ENCODE measurements at places on chromosomes 5 and 9.

GRCh38 chr5:171627936-171628632 is 157.5 kb upstream of the SMIM23 start:
- DNase-seq = no peak

- peak; percentile 11 for DNase-seq
Observed at GRCh38 chr5:114450437-114450836, 88.6 kb downstream of the KCNN2 start.

DNA sequence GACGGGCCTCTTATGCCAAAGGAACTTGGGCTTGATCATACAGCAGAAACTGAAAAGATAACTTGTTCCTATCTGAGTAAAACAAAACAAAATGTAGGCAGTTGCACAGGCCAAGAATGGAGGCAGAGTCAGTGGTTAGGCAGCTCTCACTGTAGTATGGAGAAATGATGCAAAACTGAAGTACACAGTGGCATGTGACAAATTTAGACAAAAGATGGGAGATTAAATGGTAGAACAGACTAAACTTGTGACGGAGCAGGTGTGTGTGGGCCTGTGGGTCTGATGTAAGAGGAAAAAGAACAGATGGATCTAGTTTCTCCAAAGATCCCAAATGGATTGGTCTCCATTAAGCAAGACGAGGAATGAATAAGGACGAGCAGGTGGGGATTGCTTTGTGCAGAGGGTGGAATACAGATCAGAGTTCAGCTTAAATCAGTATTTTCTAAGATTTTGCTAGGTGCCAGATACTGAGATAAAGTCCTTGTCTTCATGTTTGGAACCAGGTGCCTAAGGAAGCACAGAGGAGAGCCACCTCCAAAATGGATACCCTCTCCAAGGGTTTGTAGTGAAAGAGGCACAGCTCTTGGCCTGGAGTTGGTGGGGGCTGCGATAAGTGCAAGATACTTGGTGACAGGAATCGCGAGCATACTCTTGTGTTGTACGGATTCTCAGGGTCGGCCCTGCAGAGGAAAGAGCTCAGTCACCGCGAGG is 722 bp upstream of the DCP2 start:
- DNase-seq = no peak

DNA sequence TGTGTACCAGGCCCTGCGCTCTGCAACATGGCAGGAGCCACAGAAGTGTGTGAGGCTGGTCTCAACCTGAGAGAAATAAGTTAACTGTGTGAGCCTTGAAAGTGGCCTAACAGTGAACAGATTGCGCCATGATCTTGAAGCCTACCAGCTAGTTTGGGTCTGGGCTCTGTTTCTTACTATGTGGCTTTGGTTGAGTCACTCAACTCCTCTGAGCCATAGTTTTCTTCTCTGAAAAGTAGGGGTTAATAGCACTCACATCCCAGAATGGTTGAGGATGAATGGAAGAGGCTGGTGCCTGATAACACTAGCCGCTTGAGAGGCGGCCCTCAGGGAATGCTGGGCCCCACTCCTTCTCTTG is 121.5 kb downstream of the RGS3 start:
- DNase-seq = no peak

GRCh38 chr9:89596937-89597555 is 7.8 kb upstream of the GADD45G start:
- no peak for DNase-seq

DNA sequence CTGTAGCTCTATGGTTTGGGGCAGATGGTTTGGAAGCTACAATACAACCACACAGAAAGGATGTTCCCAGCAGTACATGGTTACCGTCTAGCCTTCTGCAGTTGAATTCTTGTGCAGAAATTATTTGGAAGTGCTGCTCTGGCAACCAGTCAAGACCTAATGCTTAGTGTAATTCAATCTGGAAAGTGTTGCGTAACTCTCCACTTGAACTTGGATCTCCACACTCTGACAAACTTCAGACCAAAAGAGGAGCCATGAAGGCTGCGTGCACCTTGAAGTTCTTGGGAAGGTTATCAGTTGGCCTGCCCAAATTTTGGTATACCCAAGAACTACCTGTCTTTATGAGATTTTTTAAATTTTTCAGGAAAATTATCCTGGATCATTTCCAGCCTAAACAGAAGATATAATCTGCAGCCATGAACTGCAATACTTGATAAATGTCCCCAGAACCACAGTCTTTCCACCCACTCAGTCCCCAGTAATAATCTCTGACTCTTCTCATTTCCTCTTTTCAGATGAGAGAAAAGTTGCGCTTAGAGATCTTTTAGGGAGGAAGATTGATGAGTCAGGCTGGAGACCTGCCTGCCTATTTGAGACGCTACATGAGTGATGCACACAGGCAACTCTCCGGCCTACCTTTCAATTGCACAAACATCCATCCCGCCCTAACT is 159.9 kb downstream of the FANCC start:
- no peak for DNase-seq

- DNase-seq = no peak
Observed at GRCh38 chr9:101536351-101536750, 2.7 kb downstream of the RNF20 start.

DNA sequence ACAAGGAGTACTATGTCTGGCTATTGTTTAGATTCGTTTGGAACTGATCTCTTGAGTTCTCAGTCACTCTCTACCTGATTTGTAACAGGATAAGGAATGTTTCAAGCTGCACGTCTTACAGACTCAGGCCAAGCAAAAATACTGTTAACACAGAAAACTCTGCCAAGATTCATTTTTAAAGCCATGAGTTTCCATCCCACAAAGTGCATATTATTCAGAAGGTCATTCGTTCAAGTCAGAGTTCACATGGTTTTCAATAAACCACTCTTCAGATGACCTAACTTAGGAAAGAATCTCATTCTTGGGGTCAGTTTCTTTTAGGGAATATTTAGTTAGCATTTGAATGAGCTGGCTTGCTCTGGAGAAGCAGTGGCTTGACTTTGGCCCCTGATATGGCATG is 49.3 kb downstream of the F2R start:
- DNase-seq = no peak

GRCh38 chr9:126693428-126693944 is 79.8 kb downstream of the LMX1B start:
- no peak for DNase-seq

- no peak for DNase-seq
Observed at GRCh38 chr9:93343663-93344062, 107.8 kb upstream of the FAM120A start.

- DNase-seq = no peak
Observed at GRCh38 chr5:77073667-77074066, 13.4 kb downstream of the ZBED3 start.

GRCh38 chr9:92147030-92147851 is 32.0 kb upstream of the SPTLC1 start:
- peak; percentile 78 for DNase-seq

DNA sequence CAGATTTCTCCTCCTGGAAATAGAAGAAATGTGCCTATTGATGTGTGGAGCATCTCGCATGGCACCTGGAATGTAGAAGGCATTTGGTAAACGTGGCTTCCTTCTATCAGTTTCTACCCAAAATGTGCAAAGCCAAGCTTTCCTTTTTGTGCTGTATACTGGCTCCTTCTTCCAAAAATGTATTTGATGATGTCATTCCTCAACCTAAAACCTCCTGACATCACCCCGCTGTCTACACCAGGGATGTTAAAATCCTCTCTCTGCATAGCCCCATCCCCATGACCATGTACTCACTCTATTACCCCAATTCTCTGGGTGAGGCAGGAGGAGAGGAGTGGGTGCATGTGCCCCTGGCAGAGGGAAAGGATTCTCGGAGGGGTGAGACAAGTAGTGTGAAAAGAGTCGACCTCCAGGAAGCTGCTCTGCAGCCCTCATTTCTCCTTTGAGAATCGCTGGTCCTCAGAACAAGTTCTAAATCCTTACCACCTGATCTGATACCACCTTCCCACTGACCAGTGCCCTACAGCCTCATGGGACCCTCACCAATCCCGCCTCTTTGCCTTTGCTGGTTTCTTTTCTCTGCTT is 11.7 kb upstream of the MED10 start:
- DNase-seq = no peak

- no peak for DNase-seq
Observed at GRCh38 chr9:114303977-114304376, 18.9 kb upstream of the ORM1 start.

DNA sequence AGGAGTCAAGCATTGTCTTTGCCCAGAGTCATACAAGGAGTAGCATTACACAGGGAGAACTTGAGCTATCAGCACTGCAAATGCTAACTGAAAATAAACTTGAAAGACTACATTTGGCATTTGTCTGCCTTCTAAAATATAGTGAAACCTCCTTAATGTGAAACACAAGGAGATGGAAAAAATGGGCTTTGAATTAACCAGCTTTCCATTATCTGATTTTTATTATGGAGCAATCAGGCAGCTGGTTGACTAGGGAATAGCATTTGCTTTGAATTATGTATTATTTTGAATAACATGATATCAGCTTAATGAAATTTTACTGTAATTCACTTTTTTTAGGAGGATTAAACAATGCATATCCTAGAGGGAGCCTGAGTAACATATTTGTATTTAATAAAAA is 130.8 kb downstream of the GDNF start:
- DNase-seq = no peak

Data from HT-29 (cell line).